ENCODE measurements at places on chromosomes 4 and X.

DNA sequence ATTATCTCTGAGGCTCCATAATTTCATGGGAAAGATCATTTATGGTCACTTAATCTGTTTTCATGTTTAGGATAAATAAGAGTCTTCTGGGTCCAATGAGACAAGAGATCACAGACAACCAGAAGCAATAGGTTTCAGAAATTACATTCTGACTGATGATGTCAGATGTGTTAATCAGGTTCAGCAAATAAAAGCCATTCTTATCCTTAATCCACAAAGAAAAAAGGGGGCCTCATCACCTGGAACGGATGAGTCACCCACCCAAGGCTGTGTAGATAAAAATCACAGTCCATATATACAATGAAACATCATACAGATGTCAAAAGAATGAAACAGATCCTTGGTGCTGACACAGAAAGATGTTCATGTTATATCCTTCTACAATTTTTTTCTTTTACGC, 36.6 kb downstream of the SYTL4 start:
- DNase-seq, result no peak

DNA sequence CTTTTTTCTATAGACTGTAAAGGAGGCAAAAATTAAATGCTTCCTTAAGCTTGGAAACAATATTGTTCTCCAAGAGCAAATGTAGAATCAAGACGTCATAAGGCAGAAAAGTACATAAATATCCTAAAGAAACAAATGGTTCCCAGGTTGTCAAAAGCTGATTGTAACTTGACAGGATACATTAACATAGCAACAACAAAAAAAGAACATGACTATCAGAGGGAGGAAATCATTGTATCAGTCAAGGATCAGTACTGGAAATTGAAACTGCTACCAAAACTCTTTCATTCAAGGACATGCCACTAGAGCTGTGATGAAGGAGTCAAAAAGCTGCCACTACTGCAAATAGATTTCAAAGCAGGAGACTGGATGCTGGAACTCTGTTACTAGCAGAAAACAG, 168.3 kb downstream of the BTC start:
- DNase-seq, result no peak

DNA sequence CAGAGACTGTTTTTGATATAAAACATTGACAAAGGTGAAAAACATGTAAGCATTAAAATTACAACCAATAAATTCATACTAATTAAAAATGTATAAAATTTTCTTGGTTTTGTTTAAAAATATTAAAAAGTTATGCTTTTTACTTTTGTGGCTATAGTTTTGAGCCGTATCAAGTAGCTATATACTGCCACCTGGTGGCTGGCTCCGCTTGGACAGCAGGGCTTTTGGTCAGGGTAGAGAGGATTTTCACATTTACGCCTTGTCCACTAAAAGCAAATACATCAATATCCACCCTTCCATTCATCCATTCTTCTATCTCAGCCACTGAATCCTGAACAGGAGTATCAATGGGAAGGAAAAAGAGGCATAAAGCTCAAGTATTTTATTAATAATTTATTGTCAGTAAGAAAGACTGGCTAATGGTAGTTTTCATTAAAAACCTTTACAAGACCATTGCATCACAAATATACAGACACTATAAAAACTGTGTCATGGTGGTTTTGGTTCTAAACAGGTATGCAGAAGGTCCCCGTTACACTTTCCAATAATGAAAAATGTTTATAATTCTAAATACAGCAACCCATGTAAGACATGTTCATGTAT, 32.1 kb upstream of the MTNR1A start:
- DNase-seq, result peak; percentile 31

- no peak for DNase-seq
Observed at GRCh38 chr4:102031406-102031805, 240.9 kb downstream of the BANK1 start.

GRCh38 chrX:45775468-45775867, 574.8 kb upstream of the DIPK2B start:
- no peak for DNase-seq

DNA sequence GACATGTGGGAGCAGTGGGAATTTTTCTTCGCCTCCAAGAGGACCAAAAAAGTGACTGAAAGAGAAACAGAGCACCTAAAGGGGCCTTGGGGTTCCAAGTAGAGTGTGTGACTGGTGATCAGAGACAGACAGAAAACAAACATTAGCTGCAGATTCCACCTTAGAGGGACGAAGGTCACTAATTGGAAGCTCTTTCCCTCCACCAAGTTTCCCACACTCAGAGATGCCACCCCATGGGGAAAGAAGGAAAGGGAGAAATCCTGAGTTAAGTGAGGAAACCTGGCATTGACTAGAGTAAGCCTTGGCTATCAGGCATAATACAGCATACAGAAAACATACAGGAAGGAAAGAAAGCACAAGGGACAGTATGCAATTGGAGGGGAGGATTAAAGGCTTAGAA, 90.9 kb downstream of the HNRNPD start:
- no peak for DNase-seq

DNA sequence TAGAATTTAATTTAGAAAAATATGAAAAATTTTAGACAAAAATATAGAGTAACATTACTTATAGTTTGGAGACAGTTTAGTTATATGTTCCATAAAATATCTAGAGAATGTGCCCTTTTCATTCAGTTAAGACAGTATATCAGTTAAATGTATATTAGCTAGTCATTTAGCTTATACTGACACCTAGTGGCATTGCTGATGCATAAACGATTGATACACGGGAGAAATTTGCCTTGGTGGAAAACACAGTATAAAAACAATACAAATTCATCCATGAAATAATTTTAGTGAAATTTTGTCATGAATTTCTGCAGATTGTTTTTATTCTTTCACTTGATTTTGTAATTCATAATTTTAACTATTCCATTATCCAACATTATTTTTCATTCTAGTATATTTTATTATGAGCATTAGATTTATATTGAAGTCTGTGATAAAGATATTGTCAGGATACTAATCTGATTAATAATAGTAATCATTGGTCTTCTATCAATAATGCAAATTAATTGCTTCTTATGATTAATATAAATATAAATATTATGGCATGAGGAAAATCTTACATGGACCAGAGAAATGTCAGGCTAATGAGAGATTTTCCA, 219.0 kb downstream of the TLL1 start:
- peak; percentile 45 for DNase-seq

DNA sequence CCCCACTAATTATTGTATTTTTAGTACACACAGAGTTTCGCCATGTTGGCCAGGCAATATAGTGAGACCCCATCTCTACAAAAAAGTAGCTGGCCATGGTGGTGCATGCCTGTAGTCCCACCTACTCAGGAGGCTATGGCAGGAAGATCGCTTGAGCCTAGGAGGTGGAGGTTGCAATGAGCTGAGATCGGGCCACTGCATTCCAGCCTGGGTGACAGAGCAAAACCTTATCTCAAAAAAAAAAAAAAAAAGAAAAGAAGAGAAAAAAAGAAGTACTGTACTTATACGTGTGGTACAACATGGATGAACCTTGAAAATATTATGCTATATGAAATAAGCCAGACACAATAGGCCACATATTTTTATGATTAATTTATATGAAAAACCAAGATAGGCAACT, 9.9 kb upstream of the WDR45 start:
- DNase-seq, result no peak

DNA sequence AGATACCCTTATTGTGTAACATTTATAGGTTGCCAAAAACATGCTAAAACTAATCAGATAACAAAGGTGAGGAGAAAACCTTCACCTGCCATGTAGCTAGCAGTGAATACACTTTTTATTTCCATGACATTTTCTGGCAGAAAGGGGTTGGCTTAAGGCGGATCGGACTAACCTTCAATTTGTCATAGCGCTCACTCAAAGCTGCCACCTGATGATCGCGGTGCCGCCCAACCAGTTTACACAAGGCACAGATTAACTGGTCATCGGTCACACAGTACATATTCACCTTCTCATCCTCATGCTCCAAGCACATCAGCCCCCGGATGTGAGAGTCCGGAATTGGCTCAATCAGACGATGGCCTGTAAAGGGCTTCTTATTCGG, 53.7 kb downstream of the MID1 start:
- no peak for DNase-seq

DNA sequence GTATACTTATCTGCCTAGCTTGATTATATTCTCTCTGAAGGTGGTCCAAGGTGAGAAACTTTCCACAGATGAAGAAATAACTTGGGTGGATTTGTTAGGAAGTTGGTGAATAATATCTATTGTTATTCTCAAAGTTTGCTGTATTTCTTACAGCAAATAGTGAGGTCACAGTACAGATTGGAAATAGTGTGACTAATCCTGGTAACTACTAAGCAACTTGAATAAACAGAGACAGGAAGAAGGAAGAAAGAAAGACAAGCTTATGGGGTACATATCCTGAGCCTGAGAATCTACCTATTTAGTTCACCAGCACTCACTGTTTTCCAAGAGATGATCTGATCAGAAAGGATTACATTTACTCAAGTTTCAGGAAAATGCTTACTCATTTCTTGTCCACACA, 1416.1 kb downstream of the RPA4 start:
- no peak for DNase-seq

DNA sequence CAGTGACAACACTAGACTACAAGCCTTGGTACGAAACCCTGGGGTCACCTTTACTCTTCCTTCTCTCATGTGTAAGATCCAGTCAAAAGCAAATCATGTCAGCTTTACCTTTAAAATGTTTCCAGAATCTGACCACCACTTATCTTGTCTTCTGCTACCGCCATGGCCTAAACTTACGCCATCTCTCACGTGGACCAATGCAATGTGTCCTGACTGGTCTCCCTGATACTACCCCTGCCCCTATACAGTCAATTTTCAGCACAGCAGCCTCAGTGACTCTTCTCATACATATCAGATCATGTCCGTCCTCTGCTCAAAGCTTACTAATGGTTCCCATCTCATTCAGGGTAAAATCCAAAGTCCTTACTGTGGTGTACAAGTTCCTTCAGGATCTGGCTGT, 15.0 kb upstream of the MAML3 start:
- no peak for DNase-seq

- no peak for DNase-seq
Observed at GRCh38 chrX:39477762-39478120, 620.0 kb downstream of the BCOR start.

GRCh38 chr4:94305466-94306225, 37.0 kb downstream of the HPGDS start:
- no peak for DNase-seq

DNA sequence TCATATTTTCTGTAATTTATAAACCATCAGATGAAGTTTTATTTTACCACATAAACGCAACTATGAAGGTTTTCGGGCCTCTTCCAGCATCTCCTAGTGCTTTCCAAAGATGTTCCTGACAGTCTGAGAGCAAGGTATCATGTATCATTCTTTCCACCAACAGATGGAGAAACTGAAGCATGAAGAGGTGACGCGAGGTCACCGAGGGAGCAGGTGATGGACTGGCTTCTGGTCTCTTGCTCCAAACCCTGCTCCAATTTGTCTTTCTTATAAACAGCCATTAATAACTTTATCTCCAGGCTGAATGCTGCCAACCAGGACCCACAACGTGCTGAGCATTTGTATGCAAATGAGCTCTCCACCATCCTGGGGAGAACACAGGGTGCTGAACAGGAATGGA, 86.3 kb upstream of the MAML3 start:
- DNase-seq, result no peak

DNA sequence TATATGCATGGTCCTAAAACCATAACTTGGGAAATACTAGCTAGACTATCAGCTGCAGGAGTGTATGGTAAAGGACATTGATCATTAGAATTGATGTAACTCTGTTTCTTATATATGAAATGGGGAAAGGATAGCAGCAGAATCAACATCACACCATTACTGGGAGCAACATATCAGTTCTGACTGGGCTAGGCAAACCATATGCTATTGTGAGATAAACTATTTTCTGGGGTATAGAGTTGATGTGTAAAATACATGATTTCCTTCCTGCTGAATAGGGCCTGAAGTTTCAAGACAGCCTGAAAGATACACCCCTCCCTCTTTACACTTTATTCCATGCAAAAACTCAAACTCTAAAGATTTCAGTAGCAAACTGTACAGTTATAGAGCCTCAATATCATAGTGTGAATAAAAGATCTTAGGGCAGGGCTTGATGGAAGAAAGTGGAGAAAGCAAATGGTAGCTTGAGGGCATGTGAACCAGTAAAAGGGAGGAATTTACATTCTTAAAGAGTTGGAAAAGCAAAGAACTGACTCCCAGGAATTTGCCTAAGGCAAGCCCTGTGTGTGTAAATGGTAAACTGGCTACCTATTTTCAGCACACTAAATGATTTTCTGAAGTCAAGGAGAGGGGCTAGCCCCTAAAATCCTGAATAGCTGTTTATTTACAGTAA, 404.1 kb downstream of the MAPK10 start:
- DNase-seq, result no peak

- no peak for DNase-seq
Observed at GRCh38 chr4:605702-606425, 19.5 kb upstream of the PDE6B start.

GRCh38 chr4:122003335-122003734, 51.5 kb upstream of the TRPC3 start:
- peak; percentile 7 for DNase-seq

- no peak for DNase-seq
Observed at GRCh38 chrX:120562569-120562926, 1.8 kb upstream of the CUL4B start.

- no peak for DNase-seq
Observed at GRCh38 chrX:11304829-11305228, 11.6 kb downstream of the AMELX start.

DNA sequence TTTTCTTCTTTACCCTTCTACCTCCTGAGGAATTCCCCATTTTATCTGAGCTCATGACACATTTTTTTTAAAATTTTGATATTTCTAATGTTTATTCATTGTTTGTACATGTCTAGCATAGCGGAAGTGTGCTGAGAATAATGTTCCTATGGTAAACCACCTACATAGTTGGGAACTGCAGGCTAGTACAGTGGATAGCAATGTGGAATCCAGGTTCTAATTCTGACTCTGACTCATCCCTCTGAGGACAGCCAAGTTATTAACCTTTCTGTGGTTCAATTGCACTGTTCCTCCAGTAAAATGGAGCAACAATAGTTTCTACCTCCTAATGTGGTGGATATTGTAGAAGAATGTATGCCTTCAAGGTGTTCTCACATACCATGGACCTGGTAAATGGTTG, 20.6 kb upstream of the APELA start:
- no peak for DNase-seq

DNA sequence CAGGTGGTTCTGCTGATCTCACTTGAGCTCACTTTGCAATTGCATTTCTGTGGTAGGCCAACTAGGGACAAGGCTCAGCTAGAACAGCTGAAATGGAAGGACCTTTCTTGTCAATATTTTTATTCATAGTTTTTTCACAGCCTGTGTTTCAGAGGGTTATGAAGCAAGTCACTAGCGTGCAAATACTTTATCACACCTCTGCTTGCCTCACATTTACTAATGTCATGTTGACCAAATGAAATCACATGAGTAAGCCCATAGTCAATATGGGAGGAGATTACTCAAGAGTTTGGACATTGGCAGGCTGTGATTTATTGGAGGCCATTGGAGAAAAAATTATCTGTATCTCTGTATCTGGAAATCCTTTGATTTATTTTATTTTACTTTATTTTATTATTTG, 628.3 kb upstream of the EPHA5 start:
- DNase-seq, result no peak

GRCh38 chr4:13907255-13907751, 279.8 kb upstream of the BOD1L1 start:
- DNase-seq, result no peak
